ENCODE measurements at places on chromosomes 5 and 9.

GRCh38 chr5:173229382-173229959, 5.5 kb downstream of the NKX2-5 start:
- no peak for DNase-seq

DNA sequence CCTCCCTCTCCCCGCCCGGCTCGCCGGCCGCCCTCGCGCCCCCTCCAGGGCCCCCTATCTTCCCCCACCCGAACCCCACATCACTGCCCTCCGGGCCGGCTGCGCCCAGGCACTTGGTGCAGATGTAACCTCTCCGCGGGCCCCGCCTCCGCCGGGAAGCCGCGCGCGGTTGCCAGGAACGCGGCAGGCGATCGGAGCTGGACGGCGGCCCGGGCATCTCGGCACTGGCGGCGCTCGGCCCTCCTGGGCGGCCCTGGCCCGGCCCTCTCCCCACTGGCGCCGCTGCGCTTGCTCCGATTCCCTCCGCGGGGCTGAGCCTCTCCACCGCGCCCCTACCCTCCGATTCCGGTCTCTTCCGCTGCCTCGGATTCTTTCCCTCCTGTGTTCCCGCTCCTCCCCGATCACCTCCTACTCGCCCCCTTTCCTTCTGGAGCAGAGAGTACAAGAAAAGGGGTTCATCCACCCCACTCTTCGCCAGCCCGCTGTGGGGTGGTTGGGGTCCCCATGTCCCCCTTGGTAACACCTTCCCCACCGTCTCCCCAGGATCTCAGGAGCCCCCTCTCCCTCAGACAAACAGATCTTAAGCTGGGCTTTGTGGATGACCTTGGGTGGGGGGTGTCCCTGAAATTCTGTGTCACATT, 70.6 kb downstream of the C9orf50 start:
- no peak for DNase-seq

GRCh38 chr5:68643064-68643463, 427.5 kb downstream of the PIK3R1 start:
- no peak for DNase-seq

DNA sequence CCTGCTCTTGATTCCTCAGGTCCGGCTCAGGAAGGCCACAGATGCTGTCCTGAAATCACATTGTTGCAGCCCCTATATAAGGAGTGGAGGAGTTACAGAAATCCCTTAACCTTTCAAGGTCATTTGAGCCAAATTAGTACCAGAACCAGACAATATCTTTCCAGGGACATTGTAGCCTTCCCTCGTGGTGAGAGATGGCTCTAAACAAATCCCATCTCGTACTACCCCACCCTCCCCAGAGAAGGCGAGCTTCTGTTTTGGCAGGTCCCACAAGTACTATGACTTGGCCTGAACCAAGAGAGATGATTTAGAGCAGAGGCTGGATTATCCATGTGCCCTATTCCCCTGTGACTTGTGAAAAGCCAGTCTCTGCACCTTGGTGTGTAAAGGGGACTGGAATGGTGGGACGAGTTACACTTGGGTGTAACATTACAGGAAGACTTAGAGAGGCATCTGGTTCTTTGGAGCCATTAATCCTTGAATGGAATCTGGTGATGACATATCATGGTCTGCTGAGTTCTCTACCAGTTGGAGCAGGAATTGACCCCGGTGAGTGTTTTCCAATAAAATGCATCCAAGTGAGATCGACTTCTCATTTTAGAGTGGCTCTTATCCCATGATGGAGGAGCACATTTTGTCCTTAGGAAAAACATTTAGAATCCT, at the start of gene FAM240B:
FAM240B (minus strand) TSS at position 51 of the 663 bp plus-strand sequence. CDS start 16,134 bp downstream, outside the sequence.
- no peak for DNase-seq

GRCh38 chr5:154753792-154754191, 1.4 kb upstream of the LARP1 start:
- DNase-seq, result no peak

GRCh38 chr5:163379298-163380155, 57.9 kb upstream of the CCNG1 start:
- peak; percentile 75 for DNase-seq

- DNase-seq, result no peak
These were observed 32.9 kb downstream of the NXNL2 start for GRCh38 chr9:88567870-88568269.

DNA sequence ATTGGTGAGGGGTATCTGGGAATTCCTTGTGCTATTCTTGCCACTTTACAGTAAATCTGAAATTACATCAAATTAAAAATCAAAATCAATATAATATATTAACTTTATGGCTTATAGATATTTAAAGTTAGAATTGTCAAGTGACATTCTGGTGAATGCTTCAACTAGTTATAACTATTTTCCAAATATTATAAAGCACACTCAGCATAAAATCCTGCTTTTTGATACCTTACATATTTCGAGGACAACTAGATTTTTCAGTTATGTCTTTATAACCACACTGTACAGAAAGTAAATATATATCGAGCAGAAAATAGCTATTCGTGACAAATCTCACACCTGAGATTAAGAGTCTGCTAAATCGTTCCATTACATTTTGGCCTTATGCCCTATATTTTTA, 210.2 kb downstream of the PDE4D start:
- DNase-seq, result no peak

DNA sequence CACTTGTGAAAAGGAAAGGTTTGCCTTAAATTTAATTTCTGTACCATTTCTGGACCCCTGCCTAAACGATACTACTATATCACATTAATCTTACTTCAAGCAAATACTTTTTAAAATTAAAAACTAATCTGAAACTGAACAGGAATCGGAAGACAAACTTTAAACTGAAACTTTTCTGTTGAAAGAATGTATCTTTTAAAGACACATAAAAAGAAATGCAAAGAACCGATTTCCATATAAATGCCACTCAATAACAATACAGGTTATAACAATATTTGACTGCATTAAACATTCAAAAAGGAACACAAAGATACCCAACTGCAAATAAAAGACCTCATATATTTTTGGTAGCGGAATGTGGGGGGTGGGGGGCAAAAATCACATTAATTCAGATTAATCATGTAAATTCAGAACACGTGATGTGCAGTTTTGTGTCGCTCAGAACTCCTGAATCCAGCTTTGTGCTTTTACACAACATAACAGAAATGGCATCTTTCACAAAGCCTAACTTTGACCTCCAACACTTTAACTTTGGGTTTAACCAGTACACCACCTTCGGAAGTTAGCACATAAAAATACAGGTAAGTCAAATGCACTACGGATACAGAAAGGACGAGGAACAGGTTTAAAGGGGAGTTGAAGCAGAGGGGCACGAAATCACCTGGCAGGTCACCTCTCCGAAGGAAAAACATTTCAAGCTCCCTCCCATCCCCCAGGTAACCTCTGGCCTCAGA, 925 bp downstream of the LIFR start:
- DNase-seq, result no peak

DNA sequence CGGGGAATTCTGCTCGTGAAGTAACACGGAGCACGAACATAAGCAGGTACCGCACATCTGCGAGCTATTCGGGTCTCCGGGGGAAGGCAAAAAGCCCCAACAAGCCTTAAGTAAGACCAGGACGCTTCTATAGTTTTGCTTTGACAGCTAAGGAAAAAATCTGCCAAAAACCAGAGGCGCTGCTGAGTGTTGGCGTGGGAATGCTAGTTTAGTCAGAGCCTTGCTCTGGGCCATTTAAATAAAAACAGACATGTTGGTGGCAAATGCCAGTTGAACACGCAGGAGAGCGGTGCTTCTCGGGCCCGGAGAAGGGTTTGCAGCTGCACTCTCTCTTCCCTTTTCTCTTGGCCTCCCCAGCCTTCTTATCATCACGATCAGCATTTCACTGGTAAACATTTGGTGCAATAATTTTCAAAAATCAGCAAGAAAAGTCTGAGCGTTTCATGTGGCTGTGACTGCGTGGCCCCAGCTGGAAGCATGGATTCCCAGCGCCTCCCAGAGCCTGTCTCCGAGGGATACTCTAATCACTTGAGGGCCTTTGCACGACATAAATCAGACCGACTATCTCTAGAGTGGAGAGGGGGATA, 6.4 kb upstream of the NOTCH1 start:
- DNase-seq, result peak; percentile 59

- no peak for DNase-seq
These were observed 228.0 kb downstream of the SNX18 start for GRCh38 chr5:54745599-54745998.

GRCh38 chr9:88237479-88237961, 99.2 kb upstream of the SPATA31C2 start:
- DNase-seq, result no peak

DNA sequence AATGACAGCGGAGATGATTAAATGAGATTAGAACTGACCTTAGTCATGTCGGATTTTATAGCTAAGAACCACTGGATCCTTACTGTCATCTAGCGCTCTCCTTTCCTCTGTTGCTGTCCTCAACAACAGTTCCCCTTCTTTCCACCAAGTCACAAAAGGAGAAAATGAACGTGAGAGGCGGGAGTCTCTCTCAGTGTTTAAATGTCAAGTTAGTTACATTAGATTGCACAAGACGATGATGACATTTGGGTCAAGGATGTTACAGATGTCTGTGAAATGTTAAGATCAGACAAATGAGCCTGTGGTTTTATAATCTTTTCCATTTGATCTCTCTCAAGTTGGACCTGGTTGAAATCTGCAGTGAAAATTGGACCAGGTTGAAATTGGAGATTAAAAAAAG, 53.5 kb downstream of the FBXO38 start:
- DNase-seq, result no peak

DNA sequence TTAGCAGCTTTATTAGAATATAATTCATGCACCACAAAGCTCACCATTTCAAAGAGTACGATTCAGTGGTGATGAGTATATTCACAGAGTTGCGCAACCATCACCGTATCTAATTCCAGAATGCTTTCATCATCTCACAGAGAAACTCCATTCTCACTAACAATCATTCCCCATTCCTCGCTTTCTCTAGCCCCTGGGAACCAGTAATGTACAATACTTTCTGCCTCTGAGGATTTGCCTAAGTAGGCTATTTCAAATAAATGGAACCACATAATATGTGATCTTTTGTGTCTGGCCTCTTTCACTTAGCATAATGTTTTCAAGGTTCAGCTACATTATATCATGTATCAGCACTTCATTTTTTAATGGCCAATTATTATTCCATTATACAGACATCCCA, 145.1 kb upstream of the ADAMTS16 start:
- no peak for DNase-seq

GRCh38 chr9:95834281-95834907, 41.1 kb upstream of the ERCC6L2 start:
- DNase-seq, result no peak

DNA sequence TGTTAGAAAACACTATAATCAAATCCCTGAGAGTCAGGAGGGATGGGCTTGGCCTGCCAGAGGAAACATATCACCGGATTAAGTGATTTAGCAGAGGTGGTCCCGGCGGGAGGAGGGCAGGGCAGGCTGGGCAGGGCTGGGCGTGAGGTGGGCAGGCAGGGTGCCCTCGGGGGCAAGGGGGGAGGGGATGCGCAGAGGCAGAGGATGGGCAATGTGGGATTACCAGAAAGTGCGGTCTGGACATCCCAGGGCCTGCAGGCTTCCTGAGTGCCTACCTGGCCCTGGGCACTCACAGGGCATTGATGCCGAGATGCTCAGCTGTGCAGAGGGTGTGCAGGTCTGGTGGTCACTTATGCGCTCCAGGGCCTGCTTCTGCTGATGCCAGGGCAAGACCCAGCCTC, 115.2 kb downstream of the ADAMTS2 start:
- no peak for DNase-seq

- DNase-seq, result peak; percentile 53
These were observed 25.9 kb downstream of the NDFIP1 start for GRCh38 chr5:142134331-142135010.

GRCh38 chr5:134784241-134784920, 25.8 kb downstream of the DDX46 start:
- DNase-seq, result peak; percentile 50

DNA sequence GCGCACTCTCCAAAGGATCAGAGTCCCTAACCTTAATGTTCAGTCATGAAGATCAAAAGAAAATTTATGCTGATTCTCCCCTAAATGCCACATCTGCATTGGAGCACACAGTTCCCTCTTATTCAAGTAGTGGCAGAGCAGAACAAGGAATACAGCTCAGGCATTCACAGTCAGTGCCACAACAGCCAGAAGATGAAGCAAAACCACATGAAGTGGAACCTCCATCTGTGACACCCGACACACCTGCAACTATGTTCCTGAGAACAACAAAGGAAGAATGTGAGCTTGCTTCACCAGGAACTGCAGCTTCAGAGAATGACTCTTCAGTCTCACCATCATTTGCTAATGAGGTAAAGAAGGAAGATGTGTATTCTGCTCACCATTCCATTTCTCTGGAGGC, 40.0 kb downstream of the CMYA5 start:
- no peak for DNase-seq

All from common myeloid progenitor, CD34-positive (primary cell).